ENCODE measurements at places on chromosomes 2 and 18.

- DNase-seq, result no peak
Observed at GRCh38 chr18:44924785-44925499, 244.3 kb downstream of the SETBP1 start.

GRCh38 chr2:229511524-229511923 lies 202.8 kb downstream of the DNER start:
- no peak for DNase-seq

- DNase-seq, result peak; percentile 36
Observed at GRCh38 chr2:9423922-9424272, 443 bp downstream of the CPSF3 start.

- DNase-seq, result no peak
Observed at GRCh38 chr18:10971717-10972116, 177.7 kb downstream of the PIEZO2 start.
